NCI-H2171 (cell line): ENCODE measurements at places on chromosomes 5 and 9.

GRCh38 chr5:179963375-179963774 lies 55.7 kb upstream of the TBC1D9B start:
- no peak for DNase-seq

- no peak for DNase-seq
Measured at GRCh38 chr9:105455836-105456475, 8.1 kb downstream of the FSD1L start.

DNA sequence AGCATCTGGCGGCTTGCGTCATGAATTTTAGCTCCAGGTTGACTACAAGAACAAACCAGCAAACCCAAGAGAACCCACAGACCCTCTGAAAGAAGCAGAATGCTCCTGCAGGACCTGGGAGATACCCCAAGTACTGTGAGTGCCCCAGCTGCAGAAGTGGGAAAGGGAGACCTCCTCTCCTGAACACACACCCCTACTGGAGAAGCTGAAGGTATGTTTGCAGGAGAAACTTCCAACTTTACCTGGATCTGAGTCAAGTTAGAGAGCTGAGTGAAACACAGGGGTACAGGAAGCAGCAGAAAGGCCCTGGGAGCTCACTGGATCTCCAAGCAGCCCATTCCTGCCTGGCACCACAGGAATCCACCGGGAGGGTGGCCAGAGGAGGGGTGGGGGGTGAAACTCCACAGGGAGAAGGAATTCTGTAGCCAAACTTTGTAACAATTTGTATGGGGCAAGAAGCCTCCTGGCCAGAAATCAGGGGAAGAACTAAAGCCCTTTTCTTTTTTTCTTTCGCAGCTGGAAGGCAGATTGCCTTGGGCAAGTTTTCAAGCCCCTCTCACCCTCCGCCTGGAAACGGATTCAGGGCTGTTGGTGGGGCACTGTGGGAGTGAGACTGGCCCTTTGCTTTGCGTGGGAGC lies 576.2 kb downstream of the BNC2 start:
- no peak for DNase-seq

GRCh38 chr9:35962126-35962906 lies 4.4 kb upstream of the OR2S2 start:
- DNase-seq, result no peak

- DNase-seq, result no peak
Measured at GRCh38 chr9:6931913-6932312, 174.1 kb downstream of the KDM4C start.

DNA sequence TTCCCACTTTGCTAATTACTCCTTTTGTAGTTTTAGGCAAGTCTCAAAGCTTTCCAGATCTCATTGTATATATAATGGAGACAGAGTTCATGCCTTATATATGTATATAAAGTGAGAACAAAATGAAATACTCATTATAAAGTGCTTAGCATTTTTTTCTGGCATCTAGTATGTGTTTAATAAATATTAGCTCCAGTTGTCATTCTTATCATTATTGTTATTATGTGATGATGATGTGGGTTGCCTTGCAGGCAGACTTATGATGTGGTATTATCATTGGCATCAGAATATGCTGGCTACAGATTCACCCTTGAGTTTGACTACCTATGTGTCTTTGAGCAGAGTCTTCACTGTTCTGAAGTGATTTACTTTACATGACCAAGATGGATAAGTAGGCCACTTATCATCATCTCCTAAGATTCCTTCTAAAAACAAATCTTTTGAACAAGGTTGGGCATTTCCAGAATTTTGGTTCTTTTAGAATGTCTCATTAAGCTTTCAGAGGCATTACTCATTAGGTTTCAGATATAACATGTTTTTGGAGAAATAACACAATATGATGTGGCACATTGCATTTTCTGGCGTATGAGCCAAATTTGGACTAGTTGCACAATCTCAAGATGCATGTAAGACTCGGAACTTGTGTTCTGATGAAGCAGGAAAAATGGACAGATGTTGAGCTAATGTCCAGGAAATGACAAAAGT lies 145.6 kb upstream of the TNC start:
- no peak for DNase-seq

DNA sequence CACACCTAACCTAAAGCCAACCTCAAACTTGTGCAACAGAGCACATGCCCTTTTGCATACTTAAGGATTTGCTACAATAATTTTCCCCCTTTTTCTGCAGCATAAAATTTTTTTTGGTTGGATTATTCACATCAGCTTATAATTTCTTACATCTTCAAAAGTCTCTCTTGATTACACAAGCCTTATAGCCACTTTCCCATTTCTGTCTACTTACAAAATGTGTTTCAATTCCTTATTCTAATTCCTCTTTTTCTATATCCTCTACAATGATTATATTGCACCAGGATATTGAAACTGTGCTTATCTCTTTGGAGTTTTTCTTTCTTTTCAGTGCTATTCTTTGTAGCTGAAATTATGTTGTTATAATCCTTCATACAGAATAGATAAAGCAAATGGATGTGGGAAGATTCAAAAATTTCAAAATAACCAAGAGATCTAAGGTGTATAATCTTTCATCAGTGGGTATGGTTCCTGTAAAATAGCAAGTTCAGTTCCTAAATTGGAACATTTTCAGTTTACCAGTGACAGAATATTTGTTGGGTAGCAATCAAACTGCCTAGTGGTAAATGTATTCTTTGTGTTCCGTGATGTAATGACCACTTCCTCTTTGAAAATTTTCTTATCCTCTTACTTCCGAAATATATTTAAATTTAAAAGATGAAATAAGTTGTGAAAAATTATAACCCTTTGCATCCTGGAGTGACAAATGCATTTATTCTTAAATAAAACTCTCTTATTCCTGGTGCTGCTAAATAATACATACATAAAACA lies 386.8 kb upstream of the CHD1 start:
- DNase-seq, result no peak

DNA sequence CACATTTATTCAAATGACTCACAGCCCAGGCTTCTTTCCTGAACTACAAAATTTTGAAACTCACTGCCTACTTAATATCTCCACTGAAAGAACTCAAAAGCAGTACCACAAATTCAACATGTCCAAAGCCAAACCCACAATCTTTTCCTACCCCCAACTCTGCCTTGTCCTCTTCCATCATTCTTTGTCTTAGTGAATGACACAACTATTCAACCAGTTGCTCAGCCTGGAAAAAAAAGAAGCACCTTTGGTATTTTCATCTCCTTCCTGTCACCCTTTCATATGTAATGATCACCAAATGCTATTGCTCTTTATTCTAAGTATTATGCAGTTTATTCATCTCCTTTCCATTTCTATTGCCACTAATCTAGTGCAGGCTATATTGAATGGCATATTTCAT lies 216.3 kb downstream of the TMEM232 start:
- no peak for DNase-seq

- no peak for DNase-seq
Measured at GRCh38 chr5:153659039-153659736, 168.7 kb downstream of the GRIA1 start.

- DNase-seq, result no peak
Measured at GRCh38 chr5:39541920-39542319, 117.1 kb upstream of the DAB2 start.

GRCh38 chr5:6734781-6735180 lies 21.5 kb downstream of the TENT4A start:
- DNase-seq, result no peak
